ENCODE measurements at places on chromosomes 4 and X. TPM values are rescaled to one million over a fixed set of nuclear protein-coding genes. Genes with fewer than 3 reads are reported as not detected.

GRCh38 chr4:903066-904046 lies 28.8 kb downstream of the GAK start:
- ATAC-seq = no peak

DNA sequence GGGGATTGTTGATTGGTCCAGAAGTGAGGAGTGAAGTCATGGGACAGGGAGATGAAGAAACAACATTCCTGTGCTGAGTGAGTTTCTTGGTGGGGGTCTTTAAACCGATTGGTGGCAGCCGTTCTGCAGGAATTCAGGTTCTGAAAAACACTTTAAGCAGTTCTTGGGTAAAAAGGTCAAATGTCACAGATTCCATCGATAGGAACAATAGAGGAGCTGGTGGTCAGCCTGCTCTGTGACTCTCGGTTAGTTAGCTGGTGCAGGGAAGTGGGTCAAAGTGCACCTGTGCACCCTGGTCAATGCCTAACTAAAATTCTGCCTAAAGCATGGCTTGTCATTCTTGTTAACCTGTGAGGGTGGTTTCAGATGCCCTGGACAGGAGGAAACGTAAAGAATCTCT lies 34.6 kb upstream of the MGST2 start:
- ATAC-seq = no peak

- ATAC-seq = no peak
These were observed 12.8 kb upstream of the CRMP1 start for GRCh38 chr4:5905714-5906113.

DNA sequence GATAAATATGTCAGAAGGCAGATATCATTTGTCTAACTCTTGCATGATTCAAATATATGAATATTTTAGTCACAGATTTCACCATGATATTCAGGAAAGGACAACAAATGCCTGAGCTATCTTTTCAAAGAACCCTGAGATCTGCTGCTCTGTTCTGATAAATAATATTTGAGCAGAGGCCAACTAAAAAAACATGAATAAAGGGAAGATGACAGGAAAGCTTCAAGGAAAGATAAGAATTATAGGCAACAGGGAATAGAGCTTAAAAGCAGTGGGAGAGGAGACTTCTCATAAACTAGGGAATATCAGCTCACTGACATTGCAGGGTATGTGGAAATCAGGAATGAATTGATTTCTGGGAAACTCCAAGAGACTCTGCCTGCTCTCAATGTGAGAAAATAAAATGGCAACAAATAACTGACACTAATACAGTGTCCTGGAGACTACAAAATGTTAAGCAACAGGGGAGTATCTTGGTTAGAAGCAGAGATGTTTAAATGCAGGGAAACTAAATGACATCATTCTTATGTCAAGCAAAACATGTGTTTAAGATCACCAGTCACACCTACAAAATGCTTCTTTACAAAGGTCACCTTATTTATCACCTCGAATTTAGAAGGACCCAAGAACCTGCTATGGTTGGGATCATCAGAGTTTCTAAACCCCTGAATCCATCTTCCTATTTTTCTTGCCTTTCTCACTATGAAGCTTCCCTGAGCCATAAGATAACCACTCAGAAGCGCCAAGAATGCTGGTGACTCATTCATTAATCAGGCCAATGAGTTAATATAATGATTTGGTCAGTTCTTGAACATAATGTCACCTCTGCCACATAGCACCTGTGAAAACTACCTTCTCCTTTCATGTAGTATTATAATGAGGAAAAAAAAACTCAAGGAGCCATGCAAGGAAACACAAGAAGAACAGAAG lies 78.1 kb downstream of the NDST3 start:
- no peak for ATAC-seq

EPGN gene
- not detected for total RNA-seq

All from activated T-helper 17 cell treated with anti-CD3 and anti-CD28 coated beads, Interleukin-2, amount 50 U/mL, for 72 hours (primary cell).